ENCODE measurements at places on chromosomes 16 and 17.

GRCh38 chr16:69477546-69477945, 53.1 kb downstream of the CYB5B start:
- DNase-seq = no peak

GRCh38 chr17:1590029-1590746, 27.6 kb upstream of the PITPNA start:
- no peak for DNase-seq

GRCh38 chr17:48143629-48144028, 36.1 kb downstream of the SNX11 start:
- DNase-seq = no peak

GRCh38 chr16:10037751-10038150, 144.5 kb downstream of the GRIN2A start:
- no peak for DNase-seq

DNA sequence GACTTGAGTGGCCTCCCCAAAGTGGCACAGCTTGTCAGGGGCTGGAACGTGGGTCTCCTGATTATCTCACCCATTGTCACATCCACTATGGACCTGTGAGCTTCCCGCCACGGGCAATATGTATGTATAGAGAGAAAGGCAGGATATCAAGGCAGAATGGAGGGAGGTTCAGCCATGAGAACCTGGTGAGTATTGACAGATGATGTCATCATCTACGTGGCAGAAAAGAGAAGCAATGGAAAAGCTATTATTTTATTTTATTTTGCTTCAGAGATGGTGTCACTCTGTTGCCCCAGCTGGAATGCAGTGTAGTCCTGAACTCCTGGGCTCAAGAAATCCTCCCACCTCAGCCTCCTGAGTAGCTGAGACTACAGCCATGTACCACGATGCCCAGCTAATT, 13.4 kb upstream of the PDK2 start:
- DNase-seq = no peak

DNA sequence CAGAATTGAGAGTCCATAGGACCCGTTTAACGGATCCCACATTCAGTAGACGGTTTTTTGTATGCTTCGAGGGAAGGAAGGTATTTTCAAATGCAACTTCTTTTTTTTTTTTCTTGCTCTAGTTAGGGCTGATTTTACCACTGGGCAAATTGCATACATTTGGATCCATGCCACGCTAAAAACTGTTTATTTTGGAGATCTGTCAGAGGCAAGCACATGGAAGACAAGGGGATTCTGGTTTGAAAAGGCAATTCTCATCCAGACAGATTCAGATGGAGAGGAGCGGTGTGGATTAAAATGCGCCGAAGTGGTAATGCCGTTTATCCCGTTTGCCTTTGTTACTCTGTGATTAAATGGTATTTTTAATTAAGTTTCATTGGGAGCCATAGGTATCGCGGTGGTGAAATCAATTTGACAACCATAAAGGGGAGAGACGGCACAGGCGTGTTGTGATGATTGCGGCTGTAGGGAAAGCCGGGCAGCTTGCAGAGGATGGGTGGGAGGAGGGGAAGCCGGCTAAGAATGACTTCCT, 170.4 kb downstream of the IRX3 start:
- no peak for DNase-seq

DNA sequence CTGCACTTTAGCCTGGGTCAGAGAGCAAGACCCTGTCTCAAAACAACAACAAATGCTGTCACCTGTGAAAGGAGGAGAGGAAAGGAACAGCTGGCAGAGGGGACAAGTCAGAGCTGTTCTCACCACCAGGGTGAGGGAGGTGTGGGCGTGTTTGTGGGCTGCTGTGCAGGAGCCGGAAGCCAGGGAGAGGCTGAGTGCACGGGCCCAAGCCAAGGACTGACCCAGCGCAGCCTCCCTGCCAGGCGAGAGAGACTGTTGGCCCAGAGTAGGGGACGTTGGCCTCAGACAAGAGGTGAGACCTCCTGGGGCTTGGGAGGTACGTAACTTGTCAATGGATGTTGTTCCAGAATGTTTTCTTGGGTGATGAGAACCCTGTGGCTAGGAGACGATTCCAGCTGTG, 10.7 kb downstream of the SPNS2 start:
- DNase-seq = peak; percentile 17

DNA sequence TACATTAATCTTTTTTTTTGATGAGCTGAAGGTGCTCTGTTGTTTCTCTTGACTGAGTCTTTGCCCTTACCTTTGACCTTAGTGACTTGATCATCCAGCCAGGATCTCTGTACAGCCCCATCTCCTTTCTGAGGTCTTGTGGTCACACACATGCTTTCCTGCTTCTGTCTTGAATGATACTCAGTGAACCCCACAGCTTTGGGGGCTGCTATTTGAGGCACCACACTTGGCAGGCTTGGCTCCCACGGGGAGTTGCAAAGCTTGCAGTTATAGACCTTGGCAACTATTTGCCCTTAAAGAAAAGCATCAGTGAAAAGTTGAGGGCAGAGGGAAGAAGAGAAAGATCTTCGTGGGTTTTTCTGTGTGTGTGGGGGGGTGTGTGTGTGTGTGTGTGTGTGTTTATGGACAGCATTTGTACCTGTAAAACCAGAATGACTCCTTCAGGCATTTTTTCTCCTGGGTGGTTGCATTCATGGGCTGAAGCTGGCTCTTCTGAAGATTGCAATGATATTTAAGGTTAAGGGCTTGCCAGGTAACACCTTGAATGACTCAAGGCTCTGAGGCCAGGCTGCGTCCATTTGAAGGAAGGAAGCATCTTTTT, 101.6 kb downstream of the MSI2 start:
- no peak for DNase-seq
